ENCODE measurements at places on chromosomes 13 and 19.

DNA sequence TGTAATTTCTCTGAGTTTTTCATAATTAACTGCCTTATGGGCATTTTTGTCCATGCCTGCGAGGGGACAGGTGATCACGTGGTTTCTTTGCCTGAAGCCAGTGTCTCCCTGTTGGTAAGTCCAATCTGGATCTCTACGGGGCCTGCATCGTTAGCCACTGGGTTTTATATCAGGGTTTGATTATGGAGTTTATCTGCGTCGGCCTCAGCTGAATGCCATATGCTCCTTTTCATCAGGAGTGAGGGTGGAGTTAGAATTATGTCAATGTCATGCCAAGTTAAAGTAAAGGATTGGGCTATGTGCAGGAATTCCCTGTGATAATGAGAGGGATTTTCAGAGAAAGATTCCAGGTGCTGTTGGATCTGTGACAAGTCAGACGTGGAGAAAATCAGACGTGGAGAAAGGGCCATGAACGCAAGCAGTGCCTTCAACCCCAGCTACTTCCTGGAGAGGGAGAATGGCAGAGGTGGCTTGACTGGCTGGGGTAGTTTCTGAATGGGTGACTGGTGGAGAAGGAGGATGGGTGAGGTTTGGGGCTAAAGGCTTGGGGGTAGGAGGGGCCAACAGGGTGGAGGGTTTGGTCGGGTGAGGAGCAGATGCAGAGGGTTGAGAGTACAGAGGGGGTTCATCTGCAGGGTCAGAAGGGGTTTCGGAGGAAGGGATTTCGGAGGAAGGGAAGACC is 24.3 kb downstream of the TMEM255B start:
- DNase-seq, result no peak

DNA sequence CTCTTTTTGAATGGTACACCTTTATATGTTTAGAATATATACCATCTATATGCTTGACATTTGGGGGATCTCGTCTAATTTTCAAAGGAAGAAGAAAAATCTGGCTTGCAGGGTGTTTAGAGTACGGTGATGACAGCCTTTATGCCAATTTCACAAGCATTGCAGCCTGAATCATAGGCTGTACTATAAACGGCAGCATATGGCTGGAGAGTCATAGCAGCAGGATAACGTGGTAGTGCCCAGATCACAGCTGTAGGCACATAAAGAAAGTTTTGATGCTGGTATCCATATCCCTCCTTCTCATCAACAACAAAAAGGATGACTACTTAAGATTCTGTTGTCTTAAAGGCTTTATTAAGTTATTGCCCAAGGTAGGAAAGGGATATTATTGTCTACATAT is 253.0 kb downstream of the PCDH9 start:
- no peak for DNase-seq

- DNase-seq, result no peak
Observed at GRCh38 chr13:112994084-112994780, 25.2 kb downstream of the MCF2L start.

DNA sequence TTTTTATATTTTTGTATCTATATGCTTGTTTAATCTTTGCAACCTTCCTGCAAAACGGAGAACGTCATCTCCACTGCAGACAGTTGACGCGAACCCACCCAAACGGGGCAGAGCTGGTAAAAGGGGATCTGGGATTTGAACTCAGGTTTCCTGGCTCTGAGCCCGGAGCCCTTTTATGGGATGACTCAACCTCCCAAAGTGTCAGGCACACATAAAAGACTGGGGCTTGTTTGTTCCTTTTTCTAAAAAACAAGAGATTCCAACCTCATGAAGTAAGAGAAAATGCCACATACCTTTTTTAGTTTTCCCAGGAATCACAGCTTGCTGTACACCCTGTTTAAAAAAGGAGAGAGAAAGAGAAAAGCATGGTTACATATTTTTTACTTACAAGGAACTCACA is 78.9 kb downstream of the GADD45B start:
- no peak for DNase-seq

DNA sequence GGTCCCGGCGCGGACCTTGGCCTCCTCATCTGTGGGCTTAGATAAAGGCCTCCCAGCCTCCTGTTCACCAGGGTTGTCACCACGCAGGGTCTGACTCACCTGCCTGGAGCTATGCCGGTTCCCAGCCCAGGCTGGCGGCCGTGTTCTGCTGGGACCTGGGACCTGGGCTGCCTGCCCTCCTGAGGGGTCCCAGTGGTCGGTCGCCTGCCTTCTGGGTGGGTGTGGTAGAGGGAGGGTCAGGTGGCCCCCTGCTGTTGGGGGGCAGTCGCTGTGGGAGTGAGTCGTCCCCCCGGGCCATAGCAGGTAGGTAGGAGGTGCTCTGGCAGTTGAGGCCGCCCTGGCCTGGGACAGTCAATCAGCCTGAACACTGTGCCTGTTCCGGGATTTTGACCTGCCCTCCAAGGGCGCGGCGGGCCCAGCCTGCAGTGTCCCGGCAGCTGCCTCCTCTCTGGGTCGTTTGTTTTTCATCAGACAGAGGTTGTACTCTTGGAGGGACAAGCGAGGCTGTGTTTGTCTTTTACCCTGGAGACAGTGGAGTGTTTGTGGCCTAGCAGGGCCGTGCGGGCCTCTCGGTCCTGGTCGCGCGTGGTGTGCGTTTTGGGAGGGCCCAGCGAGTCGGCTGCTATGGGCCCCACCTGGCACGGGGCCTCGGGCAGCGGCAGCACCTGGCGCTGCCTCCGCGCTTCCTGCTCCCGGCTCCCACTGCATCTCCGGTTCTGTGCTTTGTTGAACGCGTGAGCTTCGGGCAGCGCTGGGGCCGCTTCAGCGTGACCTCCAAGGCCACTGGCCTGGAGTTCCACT is 2.6 kb downstream of the ADAT3 start:
- no peak for DNase-seq

DNA sequence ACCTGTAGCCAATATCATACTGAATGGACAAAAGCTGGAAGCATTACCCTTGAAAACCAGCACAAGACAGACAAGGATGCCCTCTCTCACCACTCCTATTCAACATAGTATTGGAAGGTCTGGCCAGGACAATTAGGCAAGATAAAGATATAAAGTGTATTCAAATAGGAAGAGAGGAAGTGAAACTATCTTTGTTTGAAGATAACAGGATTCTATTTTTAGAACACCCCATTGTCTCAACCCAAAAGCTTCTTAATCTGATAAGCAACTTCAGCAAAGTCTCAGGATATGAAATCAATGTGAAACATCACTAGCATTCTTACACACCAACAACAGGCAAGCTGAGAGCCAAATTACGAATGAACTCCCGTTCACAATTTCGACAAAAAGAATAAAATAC is 17.8 kb upstream of the CCNA1 start:
- DNase-seq, result no peak
